ENCODE measurements at places on chromosomes 7 and 10.
A peak's percentile ranks its signal among the peaks of the same experiment; 100 is the strongest.

GRCh38 chr7:109131141-109131540 is 561.5 kb downstream of the DNAJB9 start:
- no peak for DNase-seq

DNA sequence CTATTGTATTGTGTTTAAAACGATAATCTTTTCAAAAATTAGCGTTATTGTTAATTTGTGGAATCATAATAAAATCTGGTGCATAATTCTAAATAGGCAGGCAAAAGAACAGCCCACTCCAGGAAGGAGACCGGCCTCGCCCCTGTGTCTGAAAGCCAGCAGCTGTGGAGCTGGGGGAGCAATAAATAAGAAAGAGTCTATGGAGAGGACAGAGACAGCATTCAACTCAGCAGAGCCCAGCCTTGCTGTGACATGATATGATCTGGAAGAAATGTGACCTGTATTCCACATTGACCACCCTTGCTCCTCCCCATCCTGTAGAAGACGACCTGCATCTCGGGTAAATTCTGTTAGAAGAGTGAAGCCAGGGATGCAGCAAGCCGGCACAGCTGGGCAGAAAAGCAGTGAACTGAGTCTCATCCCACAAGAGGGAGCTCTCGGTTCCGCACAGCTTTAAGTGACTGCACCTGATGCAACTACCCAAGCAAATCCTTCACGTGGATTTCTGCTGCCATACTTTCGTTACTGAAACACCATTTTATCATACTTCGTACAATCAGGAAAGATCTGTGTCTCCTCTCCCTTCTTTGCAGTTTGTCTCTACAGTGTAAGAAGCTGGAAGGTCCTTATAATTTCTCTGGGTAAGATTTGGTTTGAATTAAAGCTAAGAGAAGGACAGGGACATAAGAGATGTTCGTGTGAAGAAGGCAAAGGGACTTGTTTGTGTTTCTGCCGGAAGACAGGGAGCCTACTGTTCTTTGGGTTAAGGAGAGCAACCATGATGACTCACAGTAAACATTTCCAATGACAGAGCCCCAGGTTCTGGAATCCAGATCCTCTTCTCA is 427.1 kb downstream of the GPAM start:
- no peak for DNase-seq

DNA sequence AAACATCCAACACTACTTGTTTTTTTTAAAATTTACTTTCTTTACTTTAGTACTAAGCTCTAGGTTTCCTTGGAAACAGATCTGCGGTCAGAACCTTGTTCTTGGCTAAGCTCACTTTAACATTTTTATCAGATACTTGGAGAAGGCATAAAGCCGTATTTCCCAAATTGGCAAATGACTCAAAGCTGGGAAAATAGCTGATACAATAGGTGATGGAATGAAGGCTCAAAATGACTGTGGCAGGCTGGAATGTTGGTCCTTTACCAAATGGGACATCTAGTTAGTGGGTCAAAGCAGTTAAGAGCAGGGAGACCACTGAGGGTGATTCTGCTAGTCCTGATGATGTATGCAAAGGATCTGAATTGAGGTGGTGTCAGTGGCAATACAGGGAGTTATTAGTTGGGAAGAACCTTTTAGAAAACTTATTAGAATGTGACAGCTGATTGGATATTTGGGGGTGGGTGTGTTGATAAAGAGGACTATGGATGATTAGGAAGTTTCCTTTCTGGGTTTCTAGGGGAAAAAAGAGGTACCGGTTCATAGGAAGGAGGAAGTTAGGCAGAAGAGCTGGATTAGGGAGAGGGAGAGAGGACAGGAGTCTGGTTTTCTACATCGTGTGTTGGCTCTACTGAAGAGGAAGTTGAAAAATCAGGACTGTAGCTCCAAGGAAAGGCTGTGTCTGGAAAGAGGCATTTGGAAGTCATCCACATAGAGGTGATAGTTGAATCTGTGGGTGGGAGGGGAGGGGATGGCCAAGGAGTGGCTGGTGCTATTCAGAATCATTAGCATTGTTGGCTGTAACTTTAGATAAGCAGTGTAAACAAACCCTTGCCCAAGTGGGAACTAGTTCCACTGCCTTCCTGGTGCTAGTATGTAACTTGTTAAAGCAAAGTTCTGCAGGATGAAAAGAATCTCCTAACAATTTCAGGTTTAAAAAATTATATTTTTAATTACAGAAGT is 13.1 kb downstream of the PLCE1 start:
- DNase-seq, result no peak

GRCh38 chr7:128799451-128799850 is 7.7 kb downstream of the CCDC136 start:
- DNase-seq, result no peak

GRCh38 chr7:3028071-3028757 is 15.5 kb downstream of the CARD11 start:
- DNase-seq, result peak; percentile 62

DNA sequence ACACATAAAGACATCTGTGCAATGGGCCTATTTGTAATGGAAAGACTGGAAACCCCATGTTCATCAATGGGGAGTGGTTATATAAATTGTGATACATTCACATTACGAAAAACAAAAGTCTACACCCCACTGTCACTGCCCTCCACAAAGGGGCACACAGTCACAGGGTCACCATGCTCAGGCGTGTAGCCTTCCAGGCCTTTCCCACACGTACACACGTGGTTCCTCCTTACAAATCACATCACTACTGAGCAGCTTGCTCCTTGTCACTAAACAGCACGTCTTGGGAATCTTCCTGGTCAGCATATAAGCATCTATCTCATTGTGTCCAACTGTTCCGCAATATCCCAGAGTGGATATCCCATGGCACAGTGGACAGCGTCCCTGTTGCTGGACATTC is 163.1 kb downstream of the SLIT1 start:
- no peak for DNase-seq

Data from epithelial cell of prostate (primary cell).